ENCODE measurements at places on chromosomes 11 and 22.
A peak's percentile ranks its signal among the peaks of the same experiment; 100 is the strongest.

- peak; percentile 47 for ATAC-seq
Observed at GRCh38 chr11:11400635-11401232, 47.7 kb upstream of the CSNK2A3 start.

- ATAC-seq = peak; percentile 95
Observed at GRCh38 chr11:35953081-35953760, 9.4 kb downstream of the LDLRAD3 start.

- peak; percentile 44 for ATAC-seq
Observed at GRCh38 chr11:111944651-111945051, 7.5 kb downstream of the DIXDC1 start.

DNA sequence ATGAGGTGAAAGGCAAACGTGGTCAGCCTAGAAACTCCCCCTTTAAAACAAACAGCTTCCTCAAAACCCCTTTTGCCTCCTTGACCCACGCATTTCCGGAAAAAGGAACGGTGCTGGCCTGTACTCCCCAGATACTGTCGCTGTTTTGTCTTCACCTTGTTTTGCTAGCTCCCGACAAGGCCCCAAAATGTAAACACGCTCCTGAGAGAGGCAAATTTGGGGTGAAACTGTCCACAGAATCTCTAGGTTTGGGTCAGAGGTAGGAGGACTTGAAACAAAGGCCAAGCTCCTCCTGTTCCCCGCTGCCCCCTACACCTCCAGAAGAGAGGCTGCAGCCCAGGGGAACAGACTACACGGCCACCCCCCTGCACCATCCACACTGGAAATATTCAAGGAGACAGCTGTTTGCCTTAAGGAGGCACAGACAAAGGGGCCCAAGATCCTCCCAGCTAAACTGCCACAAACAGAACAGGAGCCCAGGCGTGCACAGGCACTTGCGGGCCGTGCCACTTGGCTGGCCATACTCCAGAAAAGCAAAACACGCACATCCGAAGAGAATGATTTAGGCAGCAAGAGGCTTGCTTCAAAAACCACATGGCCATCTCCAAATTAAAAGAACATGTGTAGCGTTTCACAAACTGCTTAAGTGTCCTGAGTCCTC is 160.5 kb upstream of the GRK3 start:
- ATAC-seq = peak; percentile 49

- ATAC-seq = no peak
Observed at GRCh38 chr11:131771471-131771870, 401.1 kb downstream of the NTM start.

DNA sequence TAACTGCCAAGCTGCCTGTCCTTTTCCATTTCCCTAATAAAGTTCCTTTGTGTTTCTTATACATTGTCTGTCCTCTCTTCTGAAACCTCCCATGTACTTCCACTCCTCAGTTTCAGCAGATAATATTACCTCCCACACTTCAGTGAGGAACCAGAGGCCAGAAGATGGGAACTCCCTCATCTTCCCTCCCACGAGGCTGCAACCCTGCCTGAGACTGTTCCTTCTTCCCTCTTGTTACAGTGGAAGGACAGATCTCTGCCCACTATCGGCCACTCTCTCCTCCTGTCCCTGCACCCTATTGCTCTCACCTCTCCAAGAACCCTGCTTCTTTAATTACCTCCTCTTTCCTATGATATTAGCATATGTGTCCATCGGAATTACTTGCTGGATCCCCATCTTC is 38.1 kb upstream of the SWAP70 start:
- no peak for ATAC-seq

DNA sequence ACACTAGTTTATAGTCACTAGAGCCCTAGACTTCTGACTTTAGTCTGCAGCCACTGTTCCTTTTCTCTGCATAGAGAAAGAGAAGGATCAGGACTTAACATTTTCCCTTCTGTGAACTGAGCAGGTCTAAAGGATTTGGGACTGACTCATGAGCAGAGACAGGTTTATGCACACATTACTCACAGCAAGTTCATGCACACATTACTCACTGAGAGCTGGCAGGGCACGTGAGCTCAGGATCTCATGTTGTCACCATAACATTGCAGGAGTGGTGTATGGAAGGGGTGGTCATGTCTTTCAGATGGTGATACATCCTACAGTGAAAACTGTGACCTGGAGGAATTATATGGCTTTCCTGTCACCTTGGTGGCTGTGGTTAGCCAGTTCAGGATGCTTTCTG is 56.4 kb downstream of the CEP164 start:
- ATAC-seq = peak; percentile 85

DNA sequence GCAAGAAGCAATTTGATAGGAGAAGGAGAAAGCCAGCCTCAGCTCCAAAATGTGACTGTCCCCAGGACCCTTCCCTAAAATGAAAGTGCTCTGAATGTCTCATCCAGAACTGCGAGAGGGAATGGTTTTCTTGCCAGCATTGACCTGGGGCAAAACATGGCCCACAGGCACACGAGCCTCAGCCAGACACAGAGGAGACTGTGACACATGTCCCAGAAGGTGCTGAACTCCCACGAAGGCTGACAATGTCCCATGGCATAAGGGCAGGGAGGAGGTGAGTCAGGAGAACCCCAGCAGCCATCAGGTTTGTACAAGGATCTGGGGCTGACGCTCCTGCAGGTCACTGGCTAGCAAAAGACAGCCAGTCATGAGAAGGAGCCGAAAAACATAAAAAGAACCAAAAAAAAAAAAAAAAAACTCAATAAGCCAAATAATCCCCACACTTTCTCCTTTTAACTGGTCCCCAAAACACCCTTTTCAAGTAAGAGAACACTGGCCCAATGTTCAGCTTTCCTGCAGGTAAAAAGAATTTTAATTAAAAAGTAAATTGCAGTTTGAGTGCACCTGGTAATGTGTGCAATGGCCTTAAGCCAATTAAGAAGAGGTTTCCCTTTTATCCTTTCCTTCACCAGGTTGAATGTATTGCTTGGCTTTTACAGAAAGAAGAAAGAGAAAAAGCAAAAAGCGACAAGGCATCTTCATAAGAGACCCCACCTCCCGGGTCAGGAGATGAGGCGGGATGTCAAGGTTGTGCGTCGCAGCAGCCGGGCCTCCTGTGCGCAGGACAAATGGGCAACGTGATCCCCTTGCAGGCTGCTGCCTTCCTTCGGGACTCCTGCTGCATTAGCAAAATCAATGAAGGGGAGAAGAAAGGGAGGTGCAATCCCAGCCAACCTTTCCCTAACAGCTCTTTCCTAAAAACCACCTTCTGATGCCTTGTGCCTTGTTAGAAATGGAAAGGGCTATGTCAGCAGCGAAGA is 43.6 kb downstream of the GALNT18 start:
- no peak for ATAC-seq

DNA sequence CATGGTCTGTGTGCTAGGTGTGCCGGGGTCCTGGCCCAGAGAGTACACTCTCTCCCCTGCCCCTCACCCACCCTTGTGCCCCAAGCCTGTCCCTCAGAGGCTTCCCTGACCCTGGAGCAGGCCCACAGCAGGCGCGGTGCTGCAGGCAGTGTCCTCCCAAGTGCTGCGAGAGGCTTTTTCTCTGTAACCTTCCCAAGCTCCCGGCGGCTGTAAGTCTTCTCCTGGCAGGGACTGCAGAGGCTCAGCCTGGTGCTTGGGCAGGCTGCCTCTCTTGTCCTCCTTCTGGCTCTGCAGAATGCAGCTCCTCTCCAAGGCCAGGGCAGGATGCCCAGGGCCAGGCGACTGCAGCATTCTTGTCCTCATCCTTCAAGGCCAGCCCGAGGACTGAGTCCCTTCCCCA is 15.9 kb downstream of the RFPL1 start:
- no peak for ATAC-seq

GRCh38 chr11:6488821-6489220 is 7.5 kb downstream of the TIMM10B start:
- no peak for ATAC-seq

GRCh38 chr11:116311206-116311605 is 461.6 kb downstream of the BUD13 start:
- ATAC-seq = no peak

GRCh38 chr11:117506971-117507370 is 179.3 kb downstream of the CEP164 start:
- ATAC-seq = no peak

DNA sequence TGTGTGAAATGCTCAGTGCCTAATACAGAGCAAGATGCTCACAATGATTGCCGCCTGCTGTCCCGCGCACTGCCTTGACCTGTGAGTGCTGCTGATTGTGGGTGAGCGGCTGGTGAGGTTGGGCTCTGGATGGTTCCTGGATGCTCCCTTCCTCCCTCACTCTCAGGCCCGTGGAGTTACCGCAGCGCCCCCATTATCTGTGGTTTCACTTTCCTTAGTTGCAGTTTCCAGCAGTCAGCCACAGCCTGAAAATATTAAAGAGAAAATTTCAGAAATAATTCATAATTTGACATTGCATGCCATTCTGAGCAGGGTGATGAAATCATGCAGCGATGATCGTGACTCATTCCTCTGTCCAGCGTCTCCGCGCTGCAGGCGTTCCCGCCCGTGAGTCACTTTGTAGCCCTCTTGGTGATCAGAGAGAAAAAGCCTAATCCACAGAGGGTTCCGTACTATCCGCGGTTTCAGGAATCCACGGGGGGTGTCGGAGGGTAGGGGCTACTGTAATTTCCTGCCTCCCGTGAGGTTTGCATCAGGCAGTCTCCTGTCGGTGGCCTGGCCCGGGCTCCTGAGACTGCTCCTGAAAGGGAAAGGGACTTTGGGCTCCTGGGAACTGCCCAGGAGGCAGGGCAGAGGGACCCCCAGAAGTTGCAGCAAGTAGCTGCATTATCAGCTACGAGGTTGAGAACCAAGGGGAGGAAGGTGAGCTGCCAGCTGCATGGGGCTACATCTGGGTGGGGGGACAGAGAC is 10.6 kb downstream of the RPL3 start:
- ATAC-seq = peak; percentile 65

- ATAC-seq = no peak
Observed at GRCh38 chr22:48972979-48973693, 854.5 kb downstream of the BRD1 start.

- ATAC-seq = no peak
Observed at GRCh38 chr22:36143066-36143815, 17.3 kb downstream of the APOL3 start.

GRCh38 chr11:33540946-33541915 is 159.4 kb downstream of the C11orf91 start:
- no peak for ATAC-seq

DNA sequence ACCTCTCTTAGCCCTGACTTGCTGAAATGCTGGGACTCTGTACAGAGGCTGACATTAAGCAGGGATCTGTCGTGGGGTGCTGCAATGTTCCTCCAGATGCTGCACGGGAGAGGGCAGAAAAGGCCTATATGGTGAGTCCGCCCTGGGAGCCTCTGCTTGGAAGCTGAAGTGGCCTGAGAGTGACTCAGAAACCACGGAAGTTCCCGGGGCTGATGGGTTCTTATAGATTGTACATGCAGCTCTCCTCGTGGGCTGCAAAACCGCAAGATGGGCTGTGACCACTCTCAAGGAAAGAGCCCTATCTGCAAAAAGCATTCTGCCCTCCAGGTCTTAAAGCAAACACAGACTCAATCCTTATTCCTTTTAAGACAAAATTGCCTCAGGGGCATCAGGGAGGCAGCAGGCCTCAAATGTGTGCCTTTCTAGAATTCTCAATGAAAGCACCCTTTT is 5.8 kb upstream of the SLC43A3 start:
- ATAC-seq = peak; percentile 27

- ATAC-seq = no peak
Observed at GRCh38 chr11:90251599-90251998, 28.8 kb upstream of the CHORDC1 start.

- ATAC-seq = no peak
Observed at GRCh38 chr11:72005347-72006260, 6.9 kb downstream of the IL18BP start.

GRCh38 chr11:33598426-33599069 is 102.1 kb downstream of the C11orf91 start:
- no peak for ATAC-seq

DNA sequence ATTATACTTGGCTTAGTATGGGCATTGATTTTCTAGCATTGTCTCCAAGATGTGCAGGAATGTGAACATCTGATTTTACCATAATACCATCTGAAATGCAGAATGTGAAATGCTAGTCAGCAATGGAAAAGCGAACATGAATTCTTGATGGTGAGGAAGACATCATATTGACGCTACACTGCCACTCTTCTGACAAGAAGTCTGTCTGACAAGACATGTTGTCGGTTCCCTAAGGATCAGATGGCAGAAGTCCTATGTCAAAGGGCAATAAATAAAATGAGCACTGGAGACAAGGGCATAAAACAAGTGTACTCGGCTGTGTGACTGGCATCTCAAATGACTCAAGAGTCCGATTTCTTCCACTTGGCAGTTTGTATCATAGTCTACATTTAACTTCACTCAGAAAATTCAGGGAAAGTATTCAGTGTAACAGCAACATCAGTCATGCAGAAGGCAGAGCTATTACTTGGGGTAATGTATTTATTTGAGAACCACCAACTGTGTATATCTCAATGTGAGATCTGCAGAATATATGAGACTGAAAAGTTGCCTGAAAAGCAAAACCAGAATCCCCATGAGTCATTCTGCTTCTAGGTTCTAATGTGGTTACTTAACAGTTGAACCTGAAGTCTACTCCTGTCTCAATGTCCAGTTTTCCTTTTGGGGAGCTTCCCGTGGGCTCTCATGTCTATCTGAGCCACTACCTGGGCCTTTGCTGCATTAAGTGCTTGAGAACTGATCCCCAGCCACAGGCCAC is 51.5 kb downstream of the SLC17A6 start:
- ATAC-seq = no peak

DNA sequence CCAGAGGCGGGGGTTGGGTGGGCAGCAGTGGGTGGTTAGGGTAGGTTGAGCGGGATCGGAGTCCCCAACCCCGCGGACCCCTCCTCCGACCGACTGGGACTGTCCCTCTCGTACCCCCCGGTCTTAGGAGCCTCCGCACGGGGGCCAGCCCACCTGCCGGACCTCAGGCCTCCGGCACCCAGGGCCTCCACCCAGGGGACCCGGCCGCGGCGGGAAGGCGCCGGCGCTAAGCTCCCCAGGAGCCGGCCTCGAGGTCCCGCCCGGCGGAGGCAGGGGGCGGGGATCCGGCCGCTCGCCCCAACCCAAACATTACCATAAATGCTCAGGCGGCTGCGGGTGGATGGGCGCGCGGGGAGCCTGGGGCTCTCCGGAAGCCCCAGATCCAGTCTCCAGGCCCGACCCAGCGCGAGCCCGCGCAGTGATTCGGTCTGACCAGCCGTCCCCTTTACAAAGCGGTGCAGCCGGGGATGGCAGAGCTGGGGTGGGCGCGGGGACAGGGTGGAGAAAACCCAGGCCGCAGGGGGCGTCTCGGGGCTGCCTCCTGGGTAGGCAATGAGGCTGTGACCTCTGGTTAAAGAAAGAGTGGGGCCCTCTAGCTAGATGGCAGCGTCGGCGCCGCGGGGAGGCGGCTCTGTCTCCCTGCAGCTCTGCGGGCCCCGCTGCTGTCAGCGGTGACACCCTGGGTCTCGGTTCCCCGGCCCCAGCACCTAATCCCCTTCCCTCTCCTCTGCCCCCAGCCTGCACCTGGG is 4.0 kb upstream of the MCAM start:
- ATAC-seq = no peak

DNA sequence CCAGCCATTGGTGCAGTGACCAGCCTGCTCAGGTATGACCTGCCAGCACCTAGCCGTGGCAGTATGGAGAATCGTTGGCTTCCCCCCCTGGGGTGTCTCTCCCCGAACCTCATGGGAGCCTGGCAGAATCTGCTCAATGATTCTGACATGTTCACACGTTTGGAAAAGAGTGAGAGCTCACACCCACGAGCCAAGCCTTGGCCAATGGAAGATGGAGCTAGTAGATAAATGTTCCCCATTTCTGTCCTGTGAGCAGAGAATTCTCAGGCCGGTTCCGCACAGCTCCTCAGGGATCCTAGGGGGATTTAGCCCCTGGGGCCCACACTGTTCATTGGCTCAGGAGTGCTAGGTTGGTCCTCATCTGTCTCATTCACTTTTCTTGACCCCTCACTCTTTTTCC is 128.4 kb downstream of the RCN1 start:
- no peak for ATAC-seq
